ENCODE measurements at places on chromosomes 16 and 17.

- DNase-seq = no peak
These were observed 40.5 kb downstream of the C16orf82 start for GRCh38 chr16:27107185-27107592.

- no peak for DNase-seq
These were observed 72.8 kb upstream of the TOB1 start for GRCh38 chr17:50938821-50939541.

DNA sequence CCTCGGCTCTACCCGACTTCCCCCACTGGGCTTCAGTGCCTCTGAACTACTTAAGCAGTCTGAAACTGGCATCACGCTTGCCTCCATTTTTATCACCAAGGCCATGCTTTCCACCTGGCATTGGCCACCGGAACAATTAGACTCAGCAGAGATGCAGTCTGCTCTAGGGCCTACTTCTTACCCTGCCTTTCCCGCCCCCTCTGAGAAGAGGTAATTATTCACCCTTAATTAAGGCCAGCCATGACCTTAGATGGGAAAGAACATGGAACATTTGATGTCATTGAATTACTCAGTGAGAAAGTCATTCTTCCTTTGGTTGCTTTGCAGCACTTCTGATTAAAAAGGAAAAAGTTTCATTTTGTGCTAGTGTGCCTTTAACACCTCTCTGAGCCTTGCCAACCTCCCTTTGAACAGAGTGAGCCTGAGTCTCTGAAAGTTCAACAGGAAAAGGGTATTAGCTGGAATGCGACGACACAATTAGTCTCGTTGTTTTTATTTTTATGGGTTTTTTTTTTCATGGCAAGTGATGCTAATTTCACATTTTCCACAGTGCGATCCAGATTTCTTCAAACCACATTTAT lies 60.9 kb upstream of the TNRC6A start:
- peak; percentile 48 for DNase-seq

DNA sequence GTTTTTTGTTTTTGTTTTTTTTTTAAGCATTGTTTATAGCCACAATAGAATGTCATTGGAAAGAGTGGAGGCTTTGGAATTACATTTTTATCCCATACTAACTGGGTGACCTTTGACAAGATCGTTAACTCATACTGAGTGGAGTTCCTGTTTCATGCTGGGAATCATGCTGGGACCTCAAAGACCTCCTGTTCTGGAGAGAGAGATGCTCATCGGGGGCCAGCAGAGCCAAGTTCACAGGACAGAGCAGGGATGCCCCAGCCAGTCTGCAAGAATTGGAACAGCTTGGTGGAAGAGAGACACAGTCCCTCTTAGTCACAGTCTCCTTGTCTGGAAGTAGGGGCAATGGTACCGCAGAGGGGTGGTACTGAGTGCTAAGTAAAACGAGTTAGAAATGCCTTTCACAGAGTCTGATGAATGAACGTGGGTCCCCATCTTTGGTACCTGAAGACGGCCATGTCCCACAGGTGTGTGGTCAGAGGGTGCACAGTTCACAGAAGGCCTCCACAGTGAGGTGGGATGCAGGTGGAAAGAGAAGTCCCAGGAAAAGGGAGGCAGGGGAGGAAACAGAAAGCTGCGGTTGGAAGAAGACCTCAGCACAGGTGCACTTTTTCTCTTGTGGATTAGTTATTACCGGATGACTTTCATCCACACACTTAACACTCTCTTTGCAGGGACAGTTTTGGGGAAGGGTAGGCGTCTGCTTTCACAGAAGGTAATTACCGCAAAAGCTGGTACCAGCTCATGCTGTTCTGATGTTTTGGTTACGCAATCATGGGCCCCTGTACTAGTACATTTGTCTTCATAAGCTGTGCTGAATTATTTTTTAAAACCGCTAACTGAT lies 147.8 kb downstream of the PRKCA start:
- no peak for DNase-seq

DNA sequence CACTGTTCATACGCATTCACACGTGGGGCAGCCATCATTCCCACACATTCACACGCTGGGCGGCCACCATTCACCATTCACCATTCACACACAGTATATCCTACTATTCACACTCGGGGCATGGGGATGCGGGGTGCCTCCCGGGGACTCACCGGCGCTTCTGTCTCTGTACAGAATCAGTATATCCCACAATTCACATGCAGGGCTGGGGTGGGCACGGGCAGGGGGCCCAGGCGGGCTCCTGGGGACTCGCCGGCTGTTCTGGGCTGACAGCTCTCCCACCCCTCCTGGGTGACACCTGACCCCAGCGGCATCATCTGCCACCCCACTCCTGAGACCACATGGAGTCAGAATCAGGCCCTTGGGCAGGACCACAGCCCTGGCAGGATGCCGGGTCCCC lies 9.6 kb downstream of the NME3 start:
- DNase-seq = no peak
